Effector memory CD4-positive, alpha-beta T cell (primary cell): ENCODE measurements at places on chromosomes 11 and 22.

DNA sequence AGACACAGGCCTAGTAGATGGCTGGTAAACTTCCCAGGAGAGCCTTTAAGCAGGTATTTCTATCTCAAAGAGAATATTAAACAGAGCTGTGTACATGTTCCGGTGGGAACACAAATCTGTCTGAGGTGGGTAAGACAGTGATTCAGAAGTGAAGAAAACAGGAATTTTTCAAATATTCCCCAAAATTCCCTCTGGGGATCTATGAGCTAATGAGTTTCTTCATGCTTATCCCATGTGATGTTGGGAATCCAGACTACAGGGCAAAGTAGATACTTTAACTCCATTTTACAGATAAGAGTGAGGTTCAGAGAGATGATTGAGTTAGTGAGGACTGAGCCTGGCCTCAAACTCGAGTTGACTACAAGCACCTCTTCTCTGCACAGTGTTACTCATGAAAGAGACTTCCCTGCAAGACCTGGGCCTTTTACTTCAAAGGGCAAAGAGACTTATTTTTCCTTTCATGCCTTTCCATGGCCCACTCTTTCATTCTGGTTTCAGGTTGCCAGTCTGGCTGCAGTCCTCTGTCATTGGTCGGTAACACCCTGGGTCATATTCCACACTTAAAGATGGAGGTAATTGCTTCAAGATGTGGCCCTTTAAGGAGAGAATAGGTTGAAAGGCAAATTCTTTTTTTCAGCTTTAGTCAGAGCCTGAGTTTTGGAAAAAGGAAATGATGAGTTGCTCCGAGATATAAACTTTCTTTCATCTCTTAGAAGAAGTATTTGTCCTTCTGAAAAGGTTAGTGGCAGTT is 70.1 kb downstream of the CYB5R2 start:
- H3K4me1 ChIP-seq: no peaks in the 10 kb centered on the region
- H3K4me3 ChIP-seq: no peak overlapping the region
- no peaks in the 10 kb centered on the region for H3K27me3 ChIP-seq
- H3K27ac ChIP-seq: no peak overlapping the region

DNA sequence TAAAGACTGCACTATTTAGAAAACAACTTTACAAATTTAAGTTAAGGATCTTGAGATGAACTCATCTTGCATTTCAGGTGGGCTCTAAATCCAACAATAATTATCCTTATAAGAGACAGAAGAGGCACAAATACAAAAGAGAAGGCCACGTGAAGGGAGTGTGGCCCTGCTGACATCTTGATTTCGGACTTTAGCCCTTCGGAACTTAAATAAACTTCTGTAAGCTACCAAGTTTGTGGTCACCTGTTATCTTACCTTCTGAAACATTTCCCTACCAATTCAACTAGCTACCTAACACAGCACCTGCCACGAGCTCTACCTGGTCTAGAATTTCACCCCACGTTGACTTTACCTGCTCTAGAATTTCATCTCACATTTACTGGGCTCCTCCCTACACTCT is 42.9 kb upstream of the ARHGAP32 start:
- no peaks in the 10 kb centered on the region for H3K27me3 ChIP-seq
- DNase-seq: no peak
- H3K36me3 ChIP-seq: no peaks in the 10 kb centered on the region

DNA sequence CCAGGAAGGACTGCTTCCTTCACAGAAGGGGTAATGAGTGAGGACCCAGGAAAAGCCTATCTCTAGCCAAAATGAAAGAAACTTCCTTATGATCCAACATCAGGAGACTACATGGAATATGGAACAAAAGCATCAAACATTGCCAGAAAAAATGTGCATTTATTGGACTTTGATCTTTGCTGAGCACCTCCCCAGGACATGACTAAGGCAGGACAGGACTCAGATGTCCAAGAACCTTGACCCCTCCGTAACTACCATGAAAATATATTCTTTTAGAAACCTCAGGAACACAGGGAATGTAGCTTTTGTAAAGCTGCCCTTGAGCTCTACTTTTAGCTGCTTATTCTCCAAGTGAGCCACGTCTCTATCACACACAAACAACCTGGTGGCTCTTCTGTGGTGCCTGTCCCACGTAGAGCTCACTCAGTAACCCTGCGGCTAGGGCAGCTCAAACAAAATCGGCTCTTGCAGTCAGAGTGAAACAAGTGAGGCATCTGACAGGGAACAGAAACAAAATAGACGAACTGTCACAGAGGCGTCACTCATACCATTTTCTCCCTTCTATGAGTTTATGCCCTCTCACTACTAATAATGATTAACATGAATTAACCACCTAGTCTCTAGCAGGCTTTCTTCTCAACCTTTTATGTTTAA is 471.5 kb upstream of the API5 start:
- no peak overlapping the region for H3K4me3 ChIP-seq
- no peaks in the 10 kb centered on the region for H3K36me3 ChIP-seq
- DNase-seq: no peak

DNA sequence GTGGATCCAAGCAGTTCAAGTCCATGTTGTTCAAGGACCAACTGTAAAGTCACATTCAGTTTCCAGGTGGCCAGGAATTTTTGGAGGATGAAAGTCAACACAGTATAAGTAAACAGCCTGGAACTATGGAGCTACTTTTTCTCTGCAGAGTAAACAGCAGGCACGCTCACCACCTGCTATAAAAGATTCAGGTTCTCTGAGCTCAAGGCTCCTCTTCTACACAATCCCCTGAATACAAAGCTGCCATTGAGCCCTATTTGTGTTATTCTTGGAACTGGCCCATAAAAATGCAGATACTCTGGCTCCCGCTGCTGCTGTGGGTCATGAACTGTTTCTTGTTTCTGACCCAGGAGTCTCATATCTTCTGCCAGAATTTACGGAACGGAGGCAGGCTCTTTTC is 56.9 kb upstream of the PRR5 start:
- no peaks in the 10 kb centered on the region for H3K36me3 ChIP-seq
- H3K27ac ChIP-seq: no peak overlapping the region
- no peaks in the 10 kb centered on the region for H3K4me1 ChIP-seq
- H3K27me3 ChIP-seq: no peaks in the 10 kb centered on the region
- no peak overlapping the region for H3K4me3 ChIP-seq

- no peak overlapping the region for H3K27ac ChIP-seq
- no peak overlapping the region for H3K4me3 ChIP-seq
Measured at GRCh38 chr11:12941671-12942070, 67.4 kb upstream of the RASSF10 start.

- peak overlapping the region; percentile 48 for H3K4me3 ChIP-seq
- H3K36me3 ChIP-seq: no peaks in the 10 kb centered on the region
- peak overlapping the region; percentile 99 for H3K27ac ChIP-seq
Measured at GRCh38 chr11:62842171-62842741, 2.9 kb upstream of the WDR74 start.

GRCh38 chr11:597166-597725 is 18.5 kb downstream of the IRF7 start:
- peaks cover 78% of the 10 kb centered on the region for H3K36me3 ChIP-seq
- no peak overlapping the region for H3K27ac ChIP-seq
- no peaks in the 10 kb centered on the region for H3K27me3 ChIP-seq
- no peak for DNase-seq
- no peak overlapping the region for H3K4me3 ChIP-seq

GRCh38 chr11:79078999-79079398 is 361.8 kb downstream of the TENM4 start:
- no peak overlapping the region for H3K4me3 ChIP-seq
- no peaks in the 10 kb centered on the region for H3K36me3 ChIP-seq
- no peak for DNase-seq
- H3K27ac ChIP-seq: no peak overlapping the region

GRCh38 chr11:5234381-5234834 is at the start of gene HBD:
Gene HBD, minus strand, starts transcription at chr11:5234483. Its CDS starts 50 bp downstream, at chr11:5234433.
- no peaks in the 10 kb centered on the region for H3K27me3 ChIP-seq
- no peak within 1 kb of the TSS for H3K4me3 ChIP-seq
- no peaks in the 10 kb centered on the region for H3K36me3 ChIP-seq
- no peak within 1 kb of the TSS for H3K27ac ChIP-seq
- H3K4me1 ChIP-seq: no peaks in the 10 kb centered on the region

GRCh38 chr22:34055525-34056200 is 135.4 kb upstream of the LARGE1 start:
- no peaks in the 10 kb centered on the region for H3K27me3 ChIP-seq
- no peak overlapping the region for H3K4me3 ChIP-seq
- no peak for DNase-seq
- no peaks in the 10 kb centered on the region for H3K36me3 ChIP-seq
- no peak overlapping the region for H3K27ac ChIP-seq
- no peaks in the 10 kb centered on the region for H3K4me1 ChIP-seq

GRCh38 chr11:22203281-22203680 is 10.4 kb downstream of the ANO5 start:
- no peak for DNase-seq
- H3K4me1 ChIP-seq: no peaks in the 10 kb centered on the region
- no peak overlapping the region for H3K27ac ChIP-seq
- H3K4me3 ChIP-seq: no peak overlapping the region
- no peaks in the 10 kb centered on the region for H3K27me3 ChIP-seq
- H3K36me3 ChIP-seq: no peaks in the 10 kb centered on the region

GRCh38 chr11:73158356-73159051 is 16.4 kb upstream of the FCHSD2 start:
- H3K4me3 ChIP-seq: no peak overlapping the region
- no peak for DNase-seq
- no peak overlapping the region for H3K27ac ChIP-seq
- H3K36me3 ChIP-seq: no peaks in the 10 kb centered on the region
- H3K4me1 ChIP-seq: peaks cover 18% of the 10 kb centered on the region

DNA sequence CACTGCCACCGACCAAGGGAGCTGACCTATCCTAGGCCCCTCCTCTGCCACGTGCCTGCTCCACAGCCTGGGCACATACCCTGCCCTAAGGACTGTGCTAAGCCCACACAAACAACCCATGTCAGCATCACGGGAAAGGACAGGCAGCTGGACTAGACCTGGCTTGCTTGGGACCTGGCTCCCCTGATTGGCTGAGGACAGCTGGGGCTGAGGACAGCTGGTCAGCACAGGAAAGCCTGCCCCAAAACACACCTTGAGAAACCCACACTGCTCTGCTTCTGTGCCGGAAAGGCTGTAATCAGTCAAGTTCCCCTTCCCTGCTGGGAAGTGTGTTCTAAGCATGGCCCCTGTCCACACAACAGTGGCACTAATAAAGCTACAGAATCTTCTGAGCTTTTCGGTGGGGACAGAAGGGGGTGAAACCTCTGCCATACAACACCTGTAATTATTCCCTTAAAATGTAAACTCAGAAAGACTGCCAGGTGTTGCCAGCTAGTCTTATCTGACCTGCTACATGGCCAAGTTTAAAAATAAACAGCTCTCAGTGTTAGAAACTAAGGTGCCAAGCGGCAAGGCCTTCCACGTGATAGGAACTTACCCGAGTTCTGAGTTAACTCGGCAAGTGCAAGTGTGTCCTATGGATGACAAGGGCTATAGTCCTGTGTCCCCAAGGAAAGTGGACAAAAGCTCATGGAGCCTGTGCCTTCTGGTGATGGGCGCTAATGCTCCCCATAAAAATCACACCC is 35.7 kb upstream of the ARFGAP3 start:
- H3K36me3 ChIP-seq: peaks cover 19% of the 10 kb centered on the region
- H3K4me3 ChIP-seq: no peak overlapping the region
- no peaks in the 10 kb centered on the region for H3K27me3 ChIP-seq
- peaks cover 3% of the 10 kb centered on the region for H3K4me1 ChIP-seq
- H3K27ac ChIP-seq: no peak overlapping the region

DNA sequence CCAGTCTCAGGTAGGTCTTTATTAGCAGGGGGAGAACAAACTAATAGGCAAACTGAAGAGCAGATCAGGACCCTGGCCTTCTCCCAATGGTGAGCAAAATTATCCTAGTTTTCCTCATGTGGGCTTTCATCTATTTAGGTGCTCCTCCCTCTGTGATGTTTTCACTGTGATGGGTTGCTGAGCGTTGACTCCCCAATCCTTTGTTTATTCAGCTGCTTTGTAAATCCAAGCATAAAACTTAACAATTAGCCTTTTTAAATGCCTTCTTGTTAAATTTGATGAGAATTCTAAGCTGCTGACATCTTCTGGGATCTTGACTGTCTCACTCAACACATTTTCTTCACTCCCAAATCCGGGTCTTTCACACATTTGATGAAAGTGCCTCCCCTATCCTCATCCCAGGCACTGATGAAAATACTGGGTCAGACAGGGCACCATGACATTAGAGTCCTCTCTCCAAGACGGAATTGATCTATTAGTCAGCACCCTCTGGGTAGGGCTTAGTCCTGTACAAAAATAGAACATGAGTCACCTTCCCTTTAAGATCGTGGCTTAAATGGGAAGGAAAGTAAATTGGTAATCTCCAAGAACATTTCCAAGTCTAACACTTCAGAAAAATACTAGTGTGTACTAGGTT is 199.3 kb upstream of the ISX start:
- H3K36me3 ChIP-seq: no peaks in the 10 kb centered on the region
- no peak overlapping the region for H3K4me3 ChIP-seq
- H3K27me3 ChIP-seq: no peaks in the 10 kb centered on the region
- DNase-seq: no peak

DNA sequence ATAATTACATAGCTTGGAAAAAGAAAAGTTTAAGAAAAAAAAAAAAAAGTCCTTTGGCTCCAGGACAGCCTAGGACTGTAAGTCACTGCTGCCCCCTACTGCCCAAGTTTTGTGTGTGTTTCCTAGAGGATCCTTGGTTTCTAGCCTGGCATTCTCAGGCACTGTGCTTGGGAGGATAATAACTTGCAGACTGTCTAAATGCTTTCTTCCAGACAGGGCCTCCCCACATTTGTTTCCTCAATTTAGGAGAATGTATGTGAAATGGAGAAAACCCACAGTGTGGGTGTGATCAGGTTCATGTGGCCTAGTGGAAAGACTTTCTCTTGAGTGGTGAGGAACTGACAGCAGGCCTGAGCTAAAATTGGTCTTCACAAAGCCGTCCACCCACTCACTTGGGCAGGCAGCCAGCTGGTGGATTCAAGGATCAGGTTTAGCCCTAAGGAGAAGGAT is 191.0 kb downstream of the NAV2 start:
- H3K4me1 ChIP-seq: no peaks in the 10 kb centered on the region
- no peaks in the 10 kb centered on the region for H3K36me3 ChIP-seq
- H3K27me3 ChIP-seq: no peaks in the 10 kb centered on the region

DNA sequence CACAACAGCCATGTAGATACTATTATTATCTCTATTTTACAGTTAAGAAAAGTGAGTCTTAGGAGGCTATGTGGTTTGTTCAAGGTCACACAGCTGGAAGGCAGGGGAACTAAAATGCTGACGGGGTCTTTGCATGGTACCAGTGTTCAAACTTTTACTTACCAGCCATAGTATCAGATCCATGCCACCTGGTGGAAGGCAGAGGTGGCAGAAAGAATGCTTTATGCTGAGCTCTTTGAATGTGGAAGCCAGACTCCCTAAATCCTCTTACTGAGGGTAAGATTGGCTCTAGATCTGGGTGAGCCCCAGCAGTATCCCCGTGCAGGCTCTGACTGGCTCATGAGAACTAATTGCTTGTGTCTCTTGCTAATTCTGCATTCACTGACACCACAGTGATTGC is 54.3 kb upstream of the NAV2 start:
- H3K27ac ChIP-seq: no peak overlapping the region
- H3K27me3 ChIP-seq: no peaks in the 10 kb centered on the region
- no peak overlapping the region for H3K4me3 ChIP-seq
- H3K36me3 ChIP-seq: no peaks in the 10 kb centered on the region

- no peak overlapping the region for H3K4me3 ChIP-seq
- no peaks in the 10 kb centered on the region for H3K27me3 ChIP-seq
- no peaks in the 10 kb centered on the region for H3K4me1 ChIP-seq
- no peak overlapping the region for H3K27ac ChIP-seq
- no peak for DNase-seq
Measured at GRCh38 chr11:71066311-71066710, 186.1 kb downstream of the SHANK2 start.

GRCh38 chr11:124474079-124474478 is 28.6 kb upstream of the OR8B8 start:
- no peaks in the 10 kb centered on the region for H3K36me3 ChIP-seq
- no peak for DNase-seq
- H3K27me3 ChIP-seq: peaks cover 3% of the 10 kb centered on the region
- H3K4me3 ChIP-seq: no peak overlapping the region
- no peaks in the 10 kb centered on the region for H3K4me1 ChIP-seq
